Stimulated activated CD8-positive, alpha-beta memory T cell treated with anti-CD3 and anti-CD28 coated beads, Interleukin-7, amount 100 ng/mL, for 48 hours (primary cell): ENCODE measurements at places on chromosomes 1 and 21.

DNA sequence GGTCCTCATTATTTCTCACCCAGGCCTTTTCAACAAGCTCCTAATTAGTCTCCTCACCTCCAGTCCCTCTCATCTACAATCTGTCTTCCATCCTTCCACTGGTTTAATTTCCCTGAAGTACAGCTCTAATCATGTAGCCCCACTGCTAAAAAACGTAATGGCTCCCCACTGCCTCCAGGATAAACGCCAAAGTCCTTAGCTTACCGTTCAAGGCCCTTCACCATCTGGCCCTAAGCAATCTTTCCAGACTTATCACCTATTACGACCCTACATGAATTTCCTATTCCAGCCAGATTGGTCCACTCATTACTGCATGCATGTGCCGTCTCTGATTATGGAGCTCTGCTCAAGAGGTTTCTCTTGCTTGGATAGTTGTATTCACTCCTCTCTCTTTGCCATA is 83.1 kb upstream of the DAB1 start:
- DNase-seq = no peak

- DNase-seq = no peak
These were observed 2.8 kb downstream of the DDOST start for GRCh38 chr1:20658166-20658915.

DNA sequence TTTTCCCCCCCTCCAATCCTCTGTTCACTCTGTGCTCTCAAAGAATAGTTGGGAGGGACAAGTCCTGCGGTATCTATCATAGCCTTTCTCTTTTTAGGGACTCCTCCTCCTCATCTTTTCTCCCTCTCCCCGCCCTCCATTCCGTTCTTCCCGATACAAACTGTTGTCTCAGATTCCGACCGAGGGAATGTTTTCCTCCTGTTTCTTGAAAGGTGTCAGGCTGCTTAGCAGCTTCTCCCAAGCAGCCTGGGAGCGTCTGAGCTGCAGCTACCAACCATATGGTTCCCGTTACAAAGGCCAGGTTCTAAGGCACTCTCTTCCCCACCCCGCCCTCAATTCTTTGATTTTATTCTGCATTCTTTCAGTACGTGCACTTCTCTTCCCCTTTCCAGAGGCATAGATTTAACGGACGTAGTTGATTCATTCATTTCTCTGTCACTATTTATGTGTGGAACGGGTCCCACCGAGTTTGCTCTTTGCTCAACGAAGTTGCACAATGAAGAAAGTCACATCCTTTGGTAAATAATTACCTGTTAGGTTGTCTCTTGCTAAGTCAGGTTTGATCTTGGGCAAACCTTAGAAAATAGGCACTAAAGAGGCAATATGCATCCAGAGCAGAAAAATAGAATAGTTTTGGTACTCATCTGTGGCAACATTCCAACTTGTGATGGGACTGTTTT is 2.8 kb downstream of the ADGRL2 start:
- no peak for DNase-seq

DNA sequence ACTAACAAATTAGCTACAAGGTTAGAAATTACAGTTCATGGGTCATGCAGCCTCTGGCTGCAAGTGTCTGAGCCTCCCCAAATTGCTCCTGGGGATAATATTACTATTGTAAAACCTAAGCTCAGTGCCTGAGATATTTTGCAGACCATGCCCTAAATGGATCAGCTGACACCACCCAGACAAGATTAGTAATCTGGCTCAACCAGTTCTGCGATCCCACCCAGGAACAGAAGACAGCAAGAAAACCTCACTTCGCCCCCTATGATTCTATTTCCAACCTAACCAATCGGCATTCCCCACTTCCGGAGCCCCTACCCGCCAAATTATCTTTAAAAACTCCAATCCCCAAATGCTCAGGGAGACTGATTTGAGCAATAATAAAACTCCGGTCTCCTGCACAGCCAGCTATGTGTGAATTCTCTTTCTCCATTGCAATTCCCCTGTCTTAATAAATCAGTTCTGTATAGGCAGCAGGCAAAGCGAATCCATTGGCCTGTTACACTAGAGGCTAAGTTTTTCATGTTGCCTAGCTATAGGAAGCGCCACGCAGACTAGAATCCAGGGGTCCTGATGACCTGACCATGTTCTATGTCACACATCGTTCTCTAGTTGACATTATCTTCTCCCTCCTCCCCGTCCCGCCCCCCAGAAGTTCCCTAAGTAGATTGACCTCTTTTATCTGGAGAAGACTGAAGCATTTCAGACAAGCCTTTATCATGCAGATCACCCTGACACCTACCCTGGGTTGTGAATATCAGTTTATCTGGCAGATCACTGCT is 22.4 kb upstream of the ZFYVE9 start:
- no peak for DNase-seq

GRCh38 chr1:6301526-6301925 is 40.6 kb upstream of the GPR153 start:
- no peak for DNase-seq

- no peak for DNase-seq
These were observed 28.7 kb upstream of the HMGN1 start for GRCh38 chr21:39377444-39378050.

- DNase-seq = no peak
These were observed 71.9 kb upstream of the GOLT1A start for GRCh38 chr1:204285436-204286305.

DNA sequence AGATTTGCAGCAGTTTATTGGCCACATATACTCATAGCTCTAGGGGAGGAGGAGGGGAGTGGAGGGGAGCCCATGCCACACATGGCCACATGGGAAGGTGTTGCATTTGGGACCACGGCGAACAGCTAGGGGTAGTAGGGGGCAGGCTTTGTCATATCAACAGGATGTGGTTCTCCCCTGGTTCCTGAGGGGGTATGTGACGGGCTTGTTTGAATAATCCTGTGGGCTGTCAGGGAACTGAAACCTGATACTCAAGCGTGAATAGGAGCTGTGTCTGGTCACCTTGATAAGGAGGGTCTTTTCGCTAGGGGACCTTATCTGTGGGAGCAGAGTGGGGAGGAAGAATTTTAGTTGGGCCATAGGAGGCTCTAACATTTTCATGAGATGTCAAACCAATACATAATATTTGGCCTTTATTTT is 264.7 kb downstream of the CTH start:
- DNase-seq = no peak

DNA sequence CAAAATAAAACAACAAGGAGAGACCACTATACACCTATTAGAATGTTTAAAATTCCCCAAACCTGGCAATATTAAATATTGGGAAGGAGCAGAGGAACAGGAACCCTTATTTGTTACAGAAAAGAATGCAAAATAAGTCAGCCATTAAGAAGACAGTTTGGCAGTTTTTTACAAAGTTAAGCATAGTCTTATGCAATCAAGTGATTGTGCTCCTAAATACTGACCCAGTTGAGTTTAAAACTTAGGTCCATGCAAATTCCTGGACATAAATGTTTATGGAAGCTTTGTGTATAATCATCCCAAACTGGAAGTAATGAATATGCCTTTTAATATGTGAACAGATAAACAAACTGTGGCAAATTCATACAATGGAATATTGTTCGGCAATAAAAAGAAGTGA is 72.9 kb upstream of the RGS4 start:
- DNase-seq = no peak

- no peak for DNase-seq
These were observed 794.2 kb upstream of the ADGRL2 start for GRCh38 chr1:81006502-81006901.

DNA sequence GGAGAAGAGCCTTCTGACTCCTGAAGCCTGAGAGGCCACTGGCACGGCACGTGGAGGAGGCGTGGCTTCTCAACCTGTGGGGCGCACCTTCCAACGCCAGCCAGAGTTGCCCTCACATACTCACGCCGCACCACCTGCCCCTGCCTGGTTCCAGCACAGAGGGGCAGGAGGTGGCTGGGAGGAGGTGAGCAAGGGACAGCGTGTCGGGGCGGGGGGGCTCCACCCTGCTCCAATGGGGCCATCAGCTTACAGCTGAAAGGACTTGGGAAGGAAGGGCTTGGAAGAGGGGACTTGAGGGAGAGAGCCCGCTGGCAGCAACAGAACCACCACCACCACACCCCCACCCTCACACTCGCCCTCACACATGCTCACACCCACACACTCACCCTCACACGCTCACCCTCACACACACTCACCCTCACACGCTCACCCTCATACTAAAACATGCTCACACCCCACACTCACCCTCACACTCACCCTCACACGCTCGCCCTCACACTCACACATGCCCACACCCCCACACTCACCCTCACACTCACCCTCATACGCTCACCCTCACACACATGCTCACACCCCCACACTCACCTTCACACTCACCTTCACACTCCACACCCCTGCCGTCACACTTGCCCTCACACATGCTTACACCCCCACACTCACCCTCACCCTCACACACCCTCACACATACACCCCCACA is 41.6 kb upstream of the EDN2 start:
- DNase-seq = no peak

DNA sequence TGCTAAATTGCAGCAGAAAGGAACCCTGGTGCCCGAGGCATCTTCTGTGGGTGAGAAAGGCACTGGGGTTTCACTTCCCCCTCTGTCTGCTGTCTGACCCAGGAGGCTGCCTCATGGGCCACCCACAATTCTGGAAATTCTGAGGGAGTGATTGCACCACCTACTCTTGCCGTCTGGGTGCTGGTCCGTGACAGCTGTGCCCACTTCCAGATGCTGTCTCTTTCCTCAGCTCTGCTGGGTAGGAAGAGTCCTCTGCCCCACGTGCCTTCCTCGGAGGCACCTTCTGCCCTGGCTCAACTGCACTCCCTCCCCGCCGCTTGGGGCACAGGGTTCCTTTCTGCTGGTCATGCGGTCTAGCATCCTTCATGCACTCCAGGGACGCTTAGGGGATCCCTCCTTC is 96.3 kb downstream of the ARHGEF10L start:
- no peak for DNase-seq

- no peak for DNase-seq
These were observed 355.0 kb upstream of the DUSP10 start for GRCh38 chr1:222096883-222097282.

DNA sequence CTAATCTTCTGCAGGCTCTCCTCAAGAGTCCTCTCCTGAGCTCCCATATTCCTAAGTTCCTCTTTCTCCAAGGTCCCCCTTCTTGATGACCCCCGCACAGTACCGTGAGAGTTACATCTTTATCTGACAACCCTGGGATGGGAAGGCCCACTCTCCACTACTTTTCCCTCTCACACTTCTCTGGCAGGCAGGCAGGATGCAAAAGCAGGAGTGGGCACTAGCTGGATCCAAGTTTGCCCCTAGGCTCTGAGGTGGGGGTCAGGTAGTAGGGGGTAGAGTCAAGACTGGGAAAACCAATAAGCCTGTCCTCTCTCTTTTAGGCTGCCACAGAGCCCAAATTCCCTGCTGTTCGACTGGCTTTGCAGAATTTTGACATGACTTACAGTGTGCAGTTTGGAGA is 3.9 kb downstream of the NSUN4 start:
- DNase-seq = no peak

DNA sequence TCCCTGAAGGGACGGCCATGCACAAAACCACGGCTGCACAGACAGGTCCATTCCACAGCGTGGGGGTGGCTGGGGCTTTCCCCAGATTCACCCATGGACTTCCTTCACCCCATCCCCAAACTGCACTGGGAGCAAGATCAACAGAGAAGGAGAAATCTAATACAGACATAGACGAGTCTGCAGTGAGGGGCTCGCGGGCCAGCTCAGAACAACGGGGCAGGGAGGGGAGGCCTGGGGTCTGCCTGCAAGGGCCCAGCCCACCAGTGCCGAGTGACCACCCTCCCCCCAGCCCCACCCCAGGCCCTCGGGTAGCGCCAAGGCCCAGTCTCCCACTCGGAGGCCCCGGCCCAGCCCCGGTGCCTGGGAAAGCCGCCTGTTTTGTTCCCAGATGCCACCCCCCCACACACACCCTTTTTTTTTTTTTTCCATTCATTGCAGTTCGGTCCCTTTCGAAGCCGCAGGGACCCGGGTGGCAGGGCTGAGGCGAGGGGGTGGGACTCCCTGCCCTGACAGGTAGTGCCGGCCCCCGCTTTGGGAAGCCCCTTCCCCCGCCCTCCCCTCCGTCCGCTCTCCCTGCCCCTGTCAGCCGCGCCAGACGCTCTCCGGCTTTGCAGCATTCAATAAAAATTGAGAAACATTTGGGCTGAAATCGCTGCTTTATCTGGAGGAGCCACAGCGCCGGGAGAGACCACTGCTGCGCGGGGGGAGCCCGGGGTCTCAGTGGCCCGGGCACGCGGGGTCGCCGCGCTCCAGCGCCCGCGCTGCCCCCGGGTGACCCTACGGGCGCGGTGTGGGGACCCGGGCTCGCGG is 543 bp upstream of the EPHB2 start:
- DNase-seq = no peak

- DNase-seq = no peak
These were observed 105.7 kb upstream of the USP24 start for GRCh38 chr1:55320891-55321290.

GRCh38 chr21:32991361-32991760 is 34.4 kb upstream of the OLIG2 start:
- DNase-seq = no peak

- no peak for DNase-seq
These were observed 8.5 kb downstream of the IL23R start for GRCh38 chr1:67174716-67175284.

DNA sequence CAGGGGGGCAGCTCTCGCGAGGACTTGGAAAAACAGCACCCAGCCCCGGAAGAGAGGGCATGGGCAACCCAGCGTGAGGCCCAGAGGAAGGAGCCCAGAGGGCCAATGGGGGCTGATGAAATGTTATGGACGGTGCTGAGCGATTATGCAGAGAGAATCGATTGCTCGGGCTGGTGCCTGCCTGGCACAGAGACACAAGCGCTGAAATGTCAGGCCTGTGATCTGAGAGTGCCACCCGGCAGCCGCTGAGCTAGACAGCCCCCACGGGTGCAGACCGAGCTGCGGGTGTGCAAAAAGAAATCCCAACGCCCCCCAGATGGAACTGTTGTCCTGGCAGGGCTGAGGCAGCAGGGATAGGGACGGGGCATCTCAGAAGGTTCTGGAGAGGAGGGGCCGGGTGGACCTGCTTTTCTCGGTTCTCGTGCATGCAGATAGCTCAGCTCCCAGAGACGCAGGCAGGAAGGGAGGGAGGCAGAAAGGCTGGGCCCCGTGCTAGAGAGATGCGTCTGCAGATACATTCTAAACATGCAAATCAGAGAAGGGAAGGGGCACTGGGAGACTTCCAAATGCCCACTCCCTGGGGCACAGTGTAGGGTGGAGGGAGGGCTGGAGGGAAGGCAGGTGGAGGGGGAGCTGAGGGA is 41.5 kb downstream of the TAS1R2 start:
- no peak for DNase-seq

GRCh38 chr1:210938416-210938925 is 195.5 kb downstream of the KCNH1 start:
- no peak for DNase-seq

DNA sequence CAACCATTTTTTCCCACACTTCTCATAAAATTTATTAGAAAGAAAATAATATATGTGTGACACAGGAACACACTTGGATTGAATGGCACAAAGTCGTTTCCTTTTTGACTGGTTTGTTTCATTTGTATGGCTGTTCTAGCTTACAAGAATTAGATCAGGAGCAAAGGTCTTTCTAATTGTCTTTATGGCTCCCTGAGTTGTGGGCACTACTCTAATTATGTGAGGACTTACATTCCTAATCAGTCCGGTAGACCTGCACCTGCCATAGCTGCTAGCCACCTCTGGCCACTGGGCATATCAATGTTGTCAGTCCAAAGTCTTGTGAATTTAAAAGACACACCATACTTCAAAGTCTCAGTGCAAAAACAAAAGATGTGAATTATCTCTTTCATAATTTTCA is 346.7 kb downstream of the NTNG1 start:
- DNase-seq = no peak
